ENCODE measurements at places on chromosomes 16 and 17.

DNA sequence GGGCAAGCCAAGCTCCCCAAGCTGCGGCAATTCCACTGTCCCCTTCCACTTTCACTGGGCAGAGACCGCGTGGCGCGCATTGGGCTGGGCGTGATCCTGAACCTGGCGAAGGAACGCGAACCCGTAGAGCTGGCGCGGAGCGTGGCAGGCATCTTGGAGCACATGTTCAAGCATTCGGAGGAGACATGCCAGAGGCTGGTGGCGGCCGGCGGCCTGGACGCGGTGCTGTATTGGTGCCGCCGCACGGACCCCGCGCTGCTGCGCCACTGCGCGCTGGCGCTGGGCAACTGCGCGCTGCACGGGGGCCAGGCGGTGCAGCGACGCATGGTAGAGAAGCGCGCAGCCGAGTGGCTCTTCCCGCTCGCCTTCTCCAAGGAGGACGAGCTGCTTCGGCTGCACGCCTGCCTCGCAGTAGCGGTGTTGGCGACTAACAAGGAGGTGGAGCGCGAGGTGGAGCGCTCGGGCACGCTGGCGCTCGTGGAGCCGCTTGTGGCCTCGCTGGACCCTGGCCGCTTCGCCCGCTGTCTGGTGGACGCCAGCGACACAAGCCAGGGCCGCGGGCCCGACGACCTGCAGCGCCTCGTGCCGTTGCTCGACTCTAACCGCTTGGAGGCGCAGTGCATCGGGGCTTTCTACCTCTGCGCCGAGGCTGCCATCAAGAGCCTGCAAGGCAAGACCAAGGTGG, 9.8 kb downstream of the SARM1 start:
- no peak for DNase-seq

DNA sequence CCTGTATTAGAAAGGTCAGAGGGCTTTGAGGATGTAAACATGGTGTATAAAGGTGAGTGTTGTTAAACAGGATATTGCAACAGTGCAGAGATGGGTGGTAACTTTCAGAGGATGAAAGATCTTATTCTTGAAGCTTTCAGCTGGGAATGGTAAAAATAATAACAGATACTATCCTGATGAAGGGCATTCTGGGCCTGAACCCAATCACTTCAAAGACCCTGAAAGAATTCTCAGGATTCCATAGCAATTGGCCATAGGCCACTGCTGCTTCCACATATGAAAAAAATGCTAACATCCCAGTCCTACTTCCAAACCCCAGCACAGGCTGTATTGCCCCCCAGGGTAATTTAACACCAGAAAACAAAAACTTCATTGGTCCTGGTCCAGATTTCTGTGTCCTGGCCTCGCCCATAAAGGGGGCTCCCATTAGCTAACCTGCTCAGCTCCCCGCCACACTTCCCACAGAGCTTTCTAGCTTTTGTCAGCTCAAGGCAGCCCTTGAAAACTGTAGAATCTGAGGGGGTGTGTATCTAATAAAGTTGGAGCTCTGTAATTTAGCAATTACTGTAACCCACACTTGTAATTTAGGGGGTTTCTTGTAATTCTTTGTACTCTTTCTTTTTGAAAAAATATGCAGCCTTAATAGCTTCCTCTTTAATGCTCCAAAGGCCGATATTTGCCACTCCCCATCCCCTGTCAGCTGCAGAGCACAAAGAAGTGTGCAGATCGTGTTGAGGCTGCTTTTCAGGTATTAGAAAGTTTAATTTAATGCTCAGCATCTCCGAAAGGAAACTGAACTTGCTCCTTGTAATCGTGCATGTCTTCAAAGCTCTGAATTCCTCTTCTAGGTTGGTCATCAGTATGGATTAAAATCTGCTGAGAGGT, 371.5 kb downstream of the SEC14L1 start:
- no peak for DNase-seq

DNA sequence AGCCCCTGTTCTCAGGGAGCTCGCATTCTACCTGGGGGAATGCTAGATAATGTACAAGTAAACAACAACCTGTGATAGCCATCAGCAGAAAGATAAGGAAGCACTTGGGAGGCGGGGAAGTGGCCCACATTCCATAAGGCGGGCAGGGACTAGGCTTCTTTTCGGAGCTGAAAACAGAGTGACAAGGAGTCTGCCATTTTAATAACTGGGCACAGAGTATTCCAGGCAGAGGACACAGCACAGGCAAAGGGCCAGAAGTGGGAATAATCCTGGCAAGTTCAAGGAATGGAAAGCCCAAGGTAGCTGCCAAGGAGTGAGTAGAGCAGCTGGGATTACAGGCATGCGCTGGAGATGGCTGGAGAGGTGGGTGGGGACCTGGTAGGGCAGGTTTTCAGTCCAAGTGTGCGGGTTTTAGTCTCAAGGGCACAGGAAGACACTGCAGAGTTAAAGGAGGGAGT, 24.3 kb downstream of the USP43 start:
- DNase-seq, result no peak

DNA sequence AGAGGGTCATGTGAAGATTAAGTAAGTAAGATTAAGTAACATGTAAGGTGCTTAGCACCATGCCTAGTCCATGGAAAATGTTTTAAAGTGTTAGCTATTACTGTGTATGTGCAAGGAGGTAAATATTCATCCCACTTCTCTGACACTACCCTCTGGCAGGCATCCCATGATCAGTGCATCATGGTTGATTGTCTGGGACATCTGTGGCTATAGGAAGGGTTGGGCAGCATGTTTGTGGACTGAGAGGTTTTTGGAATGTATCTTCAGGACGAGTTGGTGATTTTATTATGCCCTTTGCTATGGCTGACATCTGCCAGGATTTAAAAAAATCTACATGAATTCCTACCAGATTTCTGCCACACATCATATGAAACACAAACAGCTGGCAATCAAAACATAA, 6.5 kb upstream of the TAOK1 start:
- no peak for DNase-seq

DNA sequence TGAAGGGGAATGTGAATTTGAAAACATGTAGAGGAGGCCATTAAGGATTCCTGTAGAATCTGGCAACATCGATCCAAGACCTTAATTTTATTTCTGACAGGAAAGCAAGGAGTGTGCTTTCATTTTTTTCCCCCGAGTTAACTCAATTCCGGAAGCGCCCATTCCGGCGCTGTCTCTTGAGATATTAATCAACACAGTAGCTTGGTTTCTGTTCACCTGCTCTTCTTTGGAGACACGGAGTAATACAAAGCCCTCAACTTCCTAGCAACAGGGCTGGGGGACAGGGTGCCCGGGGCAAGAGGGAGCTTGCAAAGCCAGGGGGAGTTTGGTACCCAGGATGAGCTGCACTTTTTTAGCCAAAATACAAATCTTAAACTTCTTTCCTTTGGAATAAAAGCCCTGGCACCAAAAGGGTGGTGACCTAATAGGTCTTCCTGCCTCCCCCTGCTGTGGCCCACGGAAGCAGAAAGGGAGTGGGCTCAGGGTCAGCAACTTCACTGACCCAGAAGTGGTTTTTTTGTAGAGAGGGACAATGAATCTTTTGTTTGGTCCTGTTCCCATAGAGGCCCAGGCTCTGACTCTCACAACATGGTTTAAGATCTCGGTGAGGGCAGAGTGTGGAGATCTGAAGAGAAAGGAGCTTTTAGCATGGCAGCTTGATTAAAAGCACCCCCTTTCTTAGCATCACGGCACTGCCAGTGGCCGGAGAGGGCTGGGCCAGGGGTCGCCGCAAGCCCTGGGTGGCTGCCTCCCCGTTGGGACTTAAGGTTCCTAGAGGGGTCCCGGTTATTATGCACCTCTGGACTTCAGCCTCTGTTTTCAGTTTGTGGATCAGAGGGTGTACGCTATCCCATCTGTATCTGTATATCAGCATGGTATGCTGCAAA, 207.3 kb downstream of the CCDC182 start:
- DNase-seq, result no peak

GRCh38 chr17:58343131-58343530, 8.9 kb downstream of the SUPT4H1 start:
- DNase-seq, result no peak

- DNase-seq, result no peak
Observed at GRCh38 chr16:74753180-74753579, 21.4 kb downstream of the FA2H start.

- no peak for DNase-seq
Observed at GRCh38 chr17:48438516-48439061, 8.6 kb upstream of the SKAP1 start.

GRCh38 chr17:68033636-68034451, 1.7 kb upstream of the KPNA2 start:
- DNase-seq, result no peak

DNA sequence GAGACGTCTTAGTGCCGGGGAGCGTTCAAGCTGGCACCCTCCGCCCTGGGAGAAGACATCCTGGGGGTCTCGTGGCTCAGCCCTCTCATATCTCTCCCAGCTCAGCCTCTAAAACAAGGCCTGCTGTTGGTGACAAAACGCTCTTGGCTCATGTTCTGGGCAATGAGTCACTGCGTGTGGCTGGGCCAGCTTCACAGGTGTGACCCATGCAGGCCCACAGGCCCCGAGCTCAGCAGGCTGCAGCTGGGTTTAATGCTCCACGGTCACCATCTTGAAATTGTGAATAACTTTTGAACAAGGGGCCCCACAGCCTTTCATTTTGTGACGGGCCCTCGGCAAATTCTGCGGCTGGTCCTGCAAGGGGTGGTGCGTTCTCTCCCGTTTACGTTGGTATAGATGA, 22.4 kb downstream of the GAA start:
- no peak for DNase-seq

- DNase-seq, result no peak
Observed at GRCh38 chr16:57571098-57571497, 28.7 kb downstream of the ADGRG5 start.

GRCh38 chr16:27242868-27243590, 25.5 kb downstream of the NSMCE1 start:
- DNase-seq, result no peak

- no peak for DNase-seq
Observed at GRCh38 chr16:70574595-70575271, 51.1 kb downstream of the SF3B3 start.

DNA sequence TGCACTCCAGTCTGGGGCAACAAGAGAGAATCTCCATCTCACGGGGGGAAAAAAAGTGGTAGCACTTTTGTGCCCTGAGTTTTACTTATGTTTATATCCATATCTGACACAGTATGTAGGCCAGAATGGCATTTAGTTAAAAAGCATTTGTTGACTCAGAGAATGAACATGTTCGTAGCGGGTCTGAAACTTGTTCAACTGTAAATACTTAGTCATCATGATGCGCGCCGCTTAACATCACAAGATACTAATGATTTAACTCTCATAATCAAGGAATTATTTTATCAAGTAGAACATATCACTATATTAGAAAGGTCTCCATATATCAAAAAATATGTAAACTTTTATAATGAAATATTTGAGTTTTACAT, 55.3 kb upstream of the ITGA2B start:
- DNase-seq, result no peak

GRCh38 chr16:1900452-1900774, 17.8 kb downstream of the HS3ST6 start:
- DNase-seq, result no peak

- no peak for DNase-seq
Observed at GRCh38 chr17:67994817-67995569, 1.3 kb downstream of the C17orf58 start.

GRCh38 chr17:9292561-9292941, 271.2 kb downstream of the NTN1 start:
- DNase-seq, result no peak

DNA sequence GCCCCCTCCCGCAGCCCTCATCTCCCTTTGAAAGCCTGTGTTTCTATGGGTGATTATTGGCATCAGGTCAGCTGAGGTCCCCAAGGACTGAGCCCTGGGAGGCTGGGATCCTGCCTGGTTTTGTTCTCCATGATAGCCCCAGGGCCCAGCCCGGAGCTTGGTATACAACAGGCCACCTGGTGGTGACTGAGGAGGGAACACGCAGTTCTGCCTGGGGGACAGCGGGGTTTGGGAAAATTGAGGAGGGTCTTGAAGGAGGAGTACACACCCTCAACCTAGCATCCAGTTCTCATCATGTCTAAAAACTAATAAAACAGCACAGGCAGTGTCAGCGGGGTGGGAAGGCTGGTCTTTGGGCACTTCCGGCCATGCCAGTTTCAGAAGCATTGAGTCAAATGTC, 335.1 kb downstream of the CPPED1 start:
- DNase-seq, result no peak

DNA sequence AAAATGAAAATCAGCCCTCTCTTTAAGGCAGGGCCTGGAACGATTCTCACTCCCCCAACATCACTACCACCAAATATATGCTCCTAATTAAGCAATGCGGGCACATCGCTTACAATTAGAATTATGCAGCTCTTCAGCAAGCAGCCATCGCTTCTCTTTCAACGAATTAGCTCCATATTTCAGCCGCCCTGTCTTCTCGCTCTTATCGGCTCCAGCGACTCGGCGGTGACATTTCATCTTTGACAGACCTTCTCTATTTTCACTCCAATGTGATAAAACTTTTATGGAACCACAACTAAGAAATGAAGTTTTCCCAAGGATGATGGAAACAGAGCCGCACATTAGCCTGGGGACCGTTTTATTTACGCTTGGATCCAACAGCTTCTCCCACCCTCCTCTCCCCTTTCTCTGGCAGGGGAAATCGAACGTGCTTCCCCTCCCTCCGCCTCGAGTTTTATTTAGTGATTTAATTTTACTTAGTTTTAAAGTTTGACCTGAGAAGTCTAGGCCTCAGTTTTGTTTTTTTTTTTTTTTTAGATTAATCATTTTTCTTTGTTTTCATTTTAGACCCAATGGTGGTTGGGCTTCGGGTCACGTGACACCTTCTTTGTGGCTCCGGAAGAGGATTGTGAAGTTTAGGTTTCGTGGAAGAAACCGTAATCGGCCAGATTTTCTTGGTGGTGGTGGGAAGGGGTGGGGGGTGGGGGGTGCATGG, 3.1 kb upstream of the HOXB2 start:
- no peak for DNase-seq

DNA sequence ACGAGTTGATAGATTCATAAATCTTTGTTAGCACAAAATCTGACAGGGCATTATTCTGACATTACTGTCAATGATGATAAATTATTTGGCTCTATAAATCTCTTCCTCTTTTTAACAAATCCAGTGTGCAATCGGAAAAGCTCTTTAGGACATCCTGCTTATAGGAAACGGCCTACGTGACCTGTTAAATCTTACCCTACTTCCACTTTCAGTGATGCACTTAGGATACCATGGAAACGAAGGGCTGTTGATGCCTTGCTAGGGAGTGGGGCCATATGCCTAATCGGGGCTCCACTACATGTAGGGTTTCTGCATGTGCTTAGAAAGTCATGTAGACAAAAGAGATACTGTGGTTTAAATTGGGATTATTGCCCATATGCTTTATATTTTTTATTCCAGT, 27.2 kb downstream of the ZNF594 start:
- no peak for DNase-seq

- DNase-seq, result no peak
Observed at GRCh38 chr16:79721270-79721669, 120.7 kb upstream of the MAF start.

- DNase-seq, result no peak
Observed at GRCh38 chr16:12026741-12027490, 50.4 kb downstream of the SNX29 start.

GRCh38 chr17:6429266-6429665, 5.7 kb downstream of the AIPL1 start:
- DNase-seq, result no peak

GRCh38 chr17:73485130-73485529, 159.1 kb downstream of the SDK2 start:
- DNase-seq, result no peak
